ENCODE measurements at places on chromosomes 4 and X.

DNA sequence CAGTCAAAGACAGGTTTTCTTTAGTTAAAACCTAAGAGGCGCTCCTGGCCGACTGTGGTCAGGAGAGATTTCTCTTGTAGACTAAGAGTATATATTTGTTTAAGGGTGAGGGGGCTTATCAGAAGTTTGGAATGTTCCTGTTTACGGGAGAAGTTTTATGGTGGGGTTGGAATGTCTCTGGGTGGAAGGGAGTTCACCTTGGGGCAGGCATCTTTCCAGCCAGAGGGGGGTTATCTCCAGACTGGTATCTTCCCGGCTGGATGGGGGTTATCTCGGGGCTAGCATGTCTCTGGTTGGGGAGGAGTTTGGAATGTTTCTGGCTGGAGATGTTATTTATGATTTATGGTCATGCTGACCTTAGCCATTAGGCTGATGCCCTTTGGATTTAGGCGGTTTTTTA, 116.0 kb downstream of the COX7B2 start:
- DNase-seq, result no peak

- no peak for DNase-seq
Measured at GRCh38 chr4:169900241-169900845, 125.9 kb downstream of the MFAP3L start.

GRCh38 chr4:19879330-19879729, 372.4 kb upstream of the SLIT2 start:
- no peak for DNase-seq

DNA sequence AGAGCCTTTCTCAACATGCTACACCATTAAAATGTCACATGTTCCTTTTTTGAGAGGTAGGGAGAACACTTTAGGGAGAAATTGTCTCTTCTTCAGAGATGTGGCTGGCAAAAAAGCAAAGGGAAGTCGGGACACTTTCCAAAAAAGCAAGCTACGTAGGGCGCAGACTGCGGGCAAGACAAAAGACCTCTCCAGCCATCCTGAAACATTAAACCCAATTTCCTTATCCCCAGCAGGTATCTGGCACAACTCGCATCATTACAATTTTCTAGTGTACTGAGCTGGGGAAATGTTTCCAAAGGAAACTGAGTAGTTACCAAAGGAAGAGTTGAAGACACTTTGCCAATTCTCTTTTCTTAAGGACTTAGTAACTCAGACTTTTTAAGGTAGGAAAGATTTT, 116.0 kb downstream of the PACRGL start:
- DNase-seq, result no peak

GRCh38 chrX:1558761-1559468, 21.9 kb upstream of the P2RY8 start:
- DNase-seq, result no peak

GRCh38 chr4:6710282-6710681, 617 bp upstream of the MRFAP1L1 start:
- no peak for DNase-seq

- no peak for DNase-seq
Measured at GRCh38 chr4:55611358-55612059, 19.5 kb upstream of the PDCL2 start.

GRCh38 chrX:88202149-88202548, 544.9 kb upstream of the CPXCR1 start:
- no peak for DNase-seq

DNA sequence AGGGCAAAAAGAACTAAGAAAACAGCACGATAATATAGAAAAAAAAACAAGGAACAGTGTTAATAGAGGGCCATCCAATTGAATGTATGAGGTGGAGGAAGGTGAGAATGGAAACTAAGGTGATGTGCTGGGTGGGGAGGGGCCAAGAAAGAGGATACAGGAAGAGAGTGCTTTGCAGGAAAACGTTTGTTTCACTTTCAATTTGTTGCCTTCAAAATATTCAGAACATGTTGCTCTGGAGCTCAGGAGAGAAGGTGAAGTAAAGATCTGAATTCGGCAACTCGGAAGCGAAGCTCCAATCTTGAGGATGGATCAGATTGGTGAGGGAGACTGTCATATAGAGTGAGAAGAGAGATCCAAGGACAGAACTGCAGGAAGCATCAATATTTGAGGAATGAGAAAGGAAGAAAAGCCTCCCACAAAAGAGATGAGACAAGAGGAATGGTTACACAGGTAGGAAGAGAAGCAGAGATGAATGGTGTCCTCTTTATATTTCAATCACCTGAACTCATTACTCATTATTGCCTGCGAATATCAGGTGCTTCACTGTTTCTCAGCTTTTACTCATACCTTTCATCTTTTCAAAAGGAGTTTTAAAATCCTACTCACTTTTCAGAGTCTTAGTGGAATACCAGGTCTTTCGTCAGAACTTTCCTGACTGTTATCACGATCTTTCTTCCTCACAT, 14.7 kb upstream of the SEC24D start:
- no peak for DNase-seq

GRCh38 chr4:155854582-155855226, 11.4 kb downstream of the ASIC5 start:
- no peak for DNase-seq

DNA sequence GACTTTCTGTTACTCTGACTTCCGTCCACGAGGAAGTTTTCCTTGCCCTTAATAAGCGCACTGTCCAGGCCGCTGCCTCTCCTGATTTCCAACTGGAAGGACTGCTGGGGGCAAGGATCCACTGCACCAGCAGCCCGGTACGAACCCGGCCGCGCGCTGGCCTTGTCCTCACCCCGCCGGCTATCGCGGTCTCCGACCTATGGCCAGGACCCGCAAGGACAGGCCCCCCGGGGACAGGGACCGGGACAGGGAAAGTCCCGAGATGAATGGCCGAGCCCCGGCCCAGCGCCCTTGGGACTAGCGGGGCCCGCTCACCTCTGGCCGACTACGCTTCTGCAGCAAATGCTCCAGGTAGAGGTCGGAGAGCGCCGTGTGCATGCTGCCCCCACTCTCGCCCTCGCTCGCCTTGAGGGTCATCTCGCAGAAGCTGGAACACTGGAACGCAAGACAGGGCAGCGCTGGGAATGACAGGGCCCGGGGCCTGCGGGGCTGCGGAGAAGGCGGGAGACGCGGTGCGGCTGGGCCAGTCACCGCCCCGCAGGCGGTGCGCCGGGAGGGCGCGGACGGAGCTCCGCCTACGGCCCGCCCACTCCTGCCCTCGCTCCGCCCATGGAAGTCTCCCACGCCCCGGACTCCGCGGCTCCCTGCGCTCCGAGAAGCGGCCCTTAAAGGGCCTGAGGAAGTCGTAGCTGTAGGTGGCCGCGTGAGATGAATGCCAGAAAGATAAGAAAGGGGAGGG, at the start of gene MPP1:
Gene MPP1, minus strand, starts transcription at position 529 of the 739 bp plus-strand sequence. Its CDS starts 112 bp downstream, at position 417.
- no peak for DNase-seq

GRCh38 chrX:153578889-153579288, 20.1 kb downstream of the CCNQ start:
- no peak for DNase-seq

DNA sequence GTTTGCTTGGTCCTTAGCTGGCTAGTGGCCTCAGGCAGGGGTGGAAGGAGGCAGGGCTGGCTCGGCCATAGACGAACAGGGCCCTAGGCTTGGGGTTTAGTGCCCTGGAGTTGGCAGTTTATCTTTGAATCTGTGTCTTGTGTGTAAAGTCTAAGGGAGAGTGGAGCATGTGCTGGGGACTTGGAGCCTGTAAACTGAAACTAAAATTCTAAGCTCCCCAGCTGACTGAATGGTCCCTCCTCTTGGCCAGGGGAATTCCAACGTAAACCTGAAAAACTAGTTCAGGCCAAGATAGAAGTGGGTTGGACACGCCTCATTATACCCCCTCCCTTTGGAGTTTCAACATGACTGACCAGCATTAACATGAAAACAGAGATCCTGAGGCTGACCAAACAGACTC, 46.1 kb upstream of the GPR78 start:
- DNase-seq, result peak; percentile 91

- DNase-seq, result no peak
Measured at GRCh38 chr4:48081196-48081595, 52.9 kb downstream of the TXK start.

DNA sequence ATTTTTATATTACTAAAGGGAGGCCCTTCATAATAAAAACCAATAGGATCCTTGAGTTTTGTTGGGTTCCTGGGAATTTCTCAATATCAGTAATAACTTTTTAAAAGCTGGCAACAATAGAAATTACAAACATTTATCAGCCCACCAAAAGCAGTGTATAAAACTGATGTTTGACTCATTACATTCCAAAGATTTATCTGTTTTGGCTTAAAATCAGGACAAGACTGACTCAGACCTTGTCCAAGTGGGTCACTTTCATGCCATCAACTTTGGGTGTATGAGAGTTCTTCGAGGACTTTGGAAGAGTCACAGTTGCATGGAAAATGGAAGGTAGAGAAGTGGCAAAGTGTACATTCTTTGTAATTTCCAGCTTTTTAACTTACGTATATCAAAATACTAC, 102.8 kb downstream of the FRMPD4 start:
- DNase-seq, result no peak

DNA sequence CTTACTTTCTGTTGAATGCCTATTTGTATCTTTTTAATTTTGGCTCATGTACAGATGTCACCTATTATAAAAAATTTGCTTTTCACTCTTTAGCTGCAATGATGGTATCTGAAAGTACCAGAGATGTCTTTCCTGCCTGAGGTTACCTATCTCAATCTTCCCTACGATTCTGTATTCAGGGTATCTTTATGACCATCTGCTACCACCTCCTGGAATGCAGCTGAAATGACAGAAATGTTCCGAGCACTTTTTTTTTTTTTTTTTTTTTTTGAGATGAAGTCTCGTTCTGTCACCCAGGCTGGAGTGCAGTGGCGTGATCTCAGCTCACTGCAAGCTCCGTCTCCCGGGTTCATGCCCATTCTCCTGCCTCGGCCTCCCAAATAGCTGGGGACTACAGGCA, 136.4 kb downstream of the REPS2 start:
- peak; percentile 19 for DNase-seq

GRCh38 chr4:139503622-139504166, 49.8 kb downstream of the RAB33B start:
- DNase-seq, result no peak

GRCh38 chr4:25810461-25811373, 52.1 kb downstream of the SEL1L3 start:
- DNase-seq, result no peak

- DNase-seq, result no peak
Measured at GRCh38 chrX:39158801-39159657, 357.8 kb downstream of the MID1IP1 start.

DNA sequence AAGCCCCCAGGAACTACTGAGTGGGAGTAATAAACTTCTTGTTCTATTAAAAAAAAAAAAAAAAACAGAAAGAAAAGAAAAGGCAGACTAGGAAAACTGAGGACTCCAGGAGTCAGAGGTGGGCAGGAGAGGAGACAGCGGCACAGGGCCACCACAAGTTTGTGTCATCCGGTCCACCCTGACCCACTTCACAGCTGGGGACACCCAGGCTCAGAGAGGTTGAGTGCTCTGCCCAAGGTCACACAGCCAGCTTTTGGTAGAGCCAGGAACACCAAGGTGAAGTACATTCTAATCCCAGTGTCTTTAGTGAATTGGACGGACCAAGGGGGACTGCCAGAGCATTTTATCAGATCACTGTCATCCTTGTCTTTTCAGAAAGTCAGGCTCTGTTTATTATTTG, 16.4 kb upstream of the ABLIM2 start:
- DNase-seq, result no peak

DNA sequence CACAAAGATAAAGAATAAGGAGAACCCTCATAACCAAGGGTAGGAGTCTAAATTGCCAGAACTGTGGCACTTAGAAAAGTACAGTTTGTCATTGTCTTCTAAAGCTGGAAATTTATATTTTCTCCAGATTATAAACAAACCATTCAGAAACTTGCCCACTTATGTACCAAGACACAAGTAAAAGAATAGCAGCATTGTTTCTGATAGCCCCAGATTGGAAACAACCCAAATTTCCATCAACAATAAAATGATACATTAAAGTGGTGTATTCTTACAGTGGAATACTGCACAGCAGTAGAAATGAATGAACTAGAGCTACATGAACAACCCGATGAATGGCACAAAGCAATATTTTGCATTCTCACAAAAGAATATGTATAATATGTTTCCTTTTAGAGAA, 63.1 kb upstream of the PDHA1 start:
- DNase-seq, result no peak

- no peak for DNase-seq
Measured at GRCh38 chrX:9071031-9071650, 37.2 kb upstream of the FAM9B start.

- no peak for DNase-seq
Measured at GRCh38 chrX:2714551-2714950, 23.5 kb downstream of the CD99 start.

DNA sequence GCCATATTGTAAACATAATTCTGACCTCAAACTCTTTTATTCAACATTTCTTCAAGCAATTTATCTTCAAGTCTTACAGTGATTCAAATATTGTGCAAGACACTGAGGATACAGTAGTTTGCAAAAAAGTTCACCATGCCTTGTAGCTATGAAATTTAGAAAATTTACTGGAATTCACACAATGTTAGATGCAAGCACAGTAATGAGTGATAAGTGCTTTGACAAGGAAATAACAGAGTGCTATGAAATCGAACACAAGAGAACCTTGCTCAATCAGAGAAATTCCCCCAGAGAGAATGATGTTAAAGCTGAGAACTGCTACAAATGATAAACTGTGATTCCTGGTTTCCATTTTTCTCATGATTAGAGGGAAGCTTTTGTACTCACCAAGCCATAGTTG, 952.9 kb downstream of the FAT4 start:
- no peak for DNase-seq

DNA sequence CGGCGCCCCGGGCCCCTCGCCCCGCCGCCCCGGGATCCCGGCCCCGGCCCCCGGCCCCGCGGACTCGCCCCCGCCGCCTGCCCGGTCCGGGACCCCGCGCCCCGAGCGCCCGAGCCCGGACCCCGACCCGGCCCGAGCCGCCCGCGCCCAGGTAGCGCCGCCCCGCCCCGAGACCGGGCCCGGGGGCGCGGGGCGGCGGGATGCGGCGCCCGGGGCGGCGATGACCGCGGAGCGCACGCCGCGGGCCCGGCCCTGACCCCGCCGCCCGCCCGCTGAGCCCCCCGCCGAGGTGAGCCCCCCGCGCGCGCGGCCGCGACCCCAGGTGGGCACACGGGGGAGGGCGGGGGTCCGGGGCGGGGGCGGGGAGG, 224 bp downstream of the FGFRL1 start:
- no peak for DNase-seq

Measured in LNCaP clone FGC (cell line).